ENCODE measurements at places on chromosomes 13 and 19.

DNA sequence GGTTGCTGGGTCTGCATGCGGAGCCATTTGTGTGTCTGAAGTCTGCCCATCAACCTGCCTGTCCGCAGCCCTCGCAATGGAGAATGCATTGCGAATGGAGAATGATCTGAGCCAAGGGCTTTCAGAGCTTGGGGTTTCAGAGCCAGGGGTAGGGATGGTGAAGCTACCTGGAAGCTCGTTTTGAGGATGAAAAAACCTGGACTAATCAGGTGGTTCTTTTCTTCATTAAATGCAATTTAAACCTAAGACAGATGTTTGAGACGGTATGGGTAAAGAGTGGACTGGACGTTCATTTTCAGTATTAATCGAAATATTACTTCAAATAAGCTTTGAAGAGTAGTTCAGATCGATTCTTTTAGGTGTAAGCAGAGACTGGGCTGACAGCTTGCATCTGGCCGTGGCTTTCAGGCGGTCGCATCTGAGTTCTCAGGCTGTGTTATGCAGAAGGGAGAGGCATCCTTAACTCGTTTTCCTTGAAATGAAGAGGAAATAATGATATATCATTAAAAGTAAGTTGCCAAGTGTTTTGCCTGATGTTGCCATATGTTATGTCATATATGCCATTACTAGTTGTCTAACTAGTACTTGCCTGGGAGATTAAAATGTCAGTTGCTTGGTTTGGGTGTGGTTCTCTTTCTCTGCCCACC is 801 bp downstream of the MCF2L start:
- no peak for DNase-seq

DNA sequence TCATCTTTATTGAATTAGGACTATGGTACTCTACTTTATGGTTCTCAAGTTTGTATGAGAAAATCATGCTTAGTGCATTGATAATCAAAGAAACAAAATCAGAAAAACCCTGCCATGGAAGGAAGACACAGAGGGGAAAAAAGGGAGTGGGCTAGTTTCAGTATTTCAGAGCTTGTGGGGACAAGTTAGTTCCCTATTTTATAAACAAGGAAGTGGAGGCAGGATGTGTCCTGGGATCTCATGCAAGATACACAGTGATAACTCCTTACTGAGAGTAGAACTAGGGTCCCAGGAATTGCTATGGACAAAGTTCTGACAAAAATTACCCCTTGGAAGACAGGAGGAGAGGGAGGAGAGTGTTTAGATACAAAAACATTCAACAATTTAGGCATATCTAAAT is 1277.3 kb downstream of the UQCRFS1 start:
- DNase-seq: no peak

DNA sequence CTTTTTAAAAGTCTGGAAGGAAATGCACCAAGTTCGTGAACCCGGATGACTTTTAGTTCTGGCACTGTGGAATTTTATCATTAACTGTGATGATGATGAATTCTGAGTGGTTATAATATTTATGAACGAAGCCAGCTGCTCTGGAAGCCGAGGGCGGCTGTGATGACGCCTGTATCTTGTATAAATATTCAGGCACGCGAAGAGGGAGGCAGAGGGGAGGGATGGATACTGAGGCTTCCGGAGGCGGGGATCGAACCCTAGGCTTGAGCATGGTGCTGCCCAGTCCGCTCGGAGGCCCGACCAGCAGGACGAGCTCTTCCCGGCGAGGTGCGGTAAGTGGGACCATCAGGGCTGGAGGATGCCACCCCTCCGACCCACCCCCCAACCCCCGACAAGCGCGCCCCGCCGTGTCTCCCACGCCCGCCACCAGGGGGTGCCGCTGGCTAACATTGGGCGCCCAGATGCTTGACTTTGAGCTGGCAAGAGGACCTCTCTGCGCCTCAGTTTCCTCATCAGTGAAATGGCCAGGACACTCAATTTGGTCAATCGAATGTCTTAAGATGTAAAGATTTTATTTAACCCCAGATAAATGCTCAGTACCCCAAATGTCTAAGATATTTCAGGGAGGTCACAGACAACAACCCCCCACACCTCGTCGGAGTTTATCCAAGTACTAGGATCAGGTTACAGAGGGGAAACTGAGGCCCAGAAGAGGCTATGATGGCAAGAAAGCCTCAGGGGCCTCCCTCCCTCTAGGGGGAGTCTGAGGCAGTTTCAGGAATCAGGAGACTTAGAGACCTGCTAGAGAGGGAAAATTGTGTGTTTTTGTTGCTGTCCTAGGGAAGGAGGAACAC is 4.5 kb upstream of the RAB3A start:
- DNase-seq: peak; percentile 63

- no peak for DNase-seq
Measured at GRCh38 chr19:11769995-11770394, 3.2 kb downstream of the ZNF441 start.

DNA sequence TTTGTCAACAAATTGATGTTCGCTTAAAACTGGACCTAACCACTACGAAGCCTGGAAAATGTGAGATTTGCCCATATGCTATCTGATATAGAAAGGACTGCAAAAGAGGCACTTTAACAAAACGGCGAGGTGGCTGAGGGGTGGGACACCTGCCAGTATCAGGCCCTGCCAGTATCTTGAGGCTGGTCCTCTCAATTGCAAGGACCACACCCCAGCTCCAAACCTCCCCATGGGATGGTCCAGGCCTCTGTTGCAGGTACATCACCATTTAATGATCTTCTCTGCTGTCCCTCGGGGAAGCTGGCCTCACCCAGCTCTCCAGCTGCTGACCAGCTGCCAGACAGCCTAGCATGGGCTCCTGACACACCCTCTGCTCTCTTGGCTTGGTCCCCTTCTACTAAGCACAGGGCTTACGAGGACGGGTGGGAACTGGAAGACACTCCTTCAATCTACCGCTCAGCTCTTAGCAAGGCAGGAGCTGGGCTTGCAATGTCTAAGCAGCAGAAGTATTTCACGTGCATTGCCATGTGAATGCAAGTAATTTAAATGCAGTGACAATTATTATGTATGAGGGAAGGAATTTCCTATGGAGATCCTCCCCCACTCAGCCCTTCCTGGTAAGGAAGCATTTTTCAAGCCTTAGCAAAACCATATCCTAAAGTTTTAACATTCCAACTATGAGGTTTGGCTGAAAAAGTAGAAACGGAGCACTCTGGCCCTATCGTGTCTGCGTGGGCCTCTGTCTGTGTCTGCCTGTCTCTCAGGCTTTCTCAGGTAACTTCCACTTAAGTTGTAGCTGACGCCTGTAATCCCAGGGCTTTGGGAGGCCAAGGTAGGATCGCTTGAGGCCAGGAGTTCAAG is 63.9 kb downstream of the LATS2 start:
- DNase-seq: no peak

DNA sequence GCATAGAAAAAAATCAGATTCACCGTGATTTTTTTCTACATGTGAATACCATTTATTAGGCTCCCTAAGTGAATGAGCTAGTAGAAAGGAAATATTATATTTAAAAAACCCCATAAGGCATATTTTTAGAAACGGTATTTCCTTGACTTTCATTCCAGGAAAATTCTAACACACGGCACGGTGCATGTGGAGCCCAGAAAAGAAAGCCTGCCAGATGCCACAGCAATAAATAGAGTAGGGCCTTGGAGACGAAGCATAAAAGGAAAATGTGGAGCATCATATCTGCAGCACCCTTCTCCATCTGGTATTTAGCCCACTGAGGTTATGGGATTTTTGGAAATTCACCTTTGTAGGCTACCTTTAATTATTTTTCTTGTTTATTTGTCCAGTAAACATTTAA is 314.4 kb downstream of the ENOX1 start:
- DNase-seq: no peak

GRCh38 chr13:101565317-101565716 is 112.8 kb downstream of the ITGBL1 start:
- no peak for DNase-seq

GRCh38 chr19:56683116-56683515 is 11.6 kb upstream of the ZNF835 start:
- no peak for DNase-seq

DNA sequence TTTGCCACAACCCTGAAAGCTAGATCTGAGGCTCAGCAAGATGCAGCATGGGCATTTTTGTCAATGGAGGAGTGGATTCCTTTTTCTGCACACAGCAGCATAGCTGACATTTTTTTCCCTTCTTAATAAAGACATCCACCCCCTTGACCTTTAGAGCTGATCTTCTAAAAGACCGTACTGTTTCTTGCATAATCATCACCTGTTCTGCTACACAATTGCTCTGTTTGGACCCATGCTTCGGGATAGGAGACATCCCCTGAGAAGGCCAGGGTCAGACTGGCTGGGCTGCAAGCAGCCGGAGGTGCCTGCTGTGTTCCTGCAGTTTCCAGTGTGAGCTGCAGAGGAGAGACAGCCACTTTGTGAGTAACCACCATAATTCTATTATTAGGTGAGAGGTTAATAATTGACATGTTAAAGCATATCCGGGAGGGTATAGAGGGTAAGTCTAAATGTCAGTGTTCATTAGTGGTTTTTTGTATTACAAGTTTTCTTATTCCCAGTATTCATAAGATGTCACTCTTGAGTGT is 108.5 kb upstream of the C1QTNF9B start:
- DNase-seq: no peak

- DNase-seq: peak; percentile 5
Measured at GRCh38 chr19:20078581-20079031, 806 bp downstream of the ZNF90 start.

DNA sequence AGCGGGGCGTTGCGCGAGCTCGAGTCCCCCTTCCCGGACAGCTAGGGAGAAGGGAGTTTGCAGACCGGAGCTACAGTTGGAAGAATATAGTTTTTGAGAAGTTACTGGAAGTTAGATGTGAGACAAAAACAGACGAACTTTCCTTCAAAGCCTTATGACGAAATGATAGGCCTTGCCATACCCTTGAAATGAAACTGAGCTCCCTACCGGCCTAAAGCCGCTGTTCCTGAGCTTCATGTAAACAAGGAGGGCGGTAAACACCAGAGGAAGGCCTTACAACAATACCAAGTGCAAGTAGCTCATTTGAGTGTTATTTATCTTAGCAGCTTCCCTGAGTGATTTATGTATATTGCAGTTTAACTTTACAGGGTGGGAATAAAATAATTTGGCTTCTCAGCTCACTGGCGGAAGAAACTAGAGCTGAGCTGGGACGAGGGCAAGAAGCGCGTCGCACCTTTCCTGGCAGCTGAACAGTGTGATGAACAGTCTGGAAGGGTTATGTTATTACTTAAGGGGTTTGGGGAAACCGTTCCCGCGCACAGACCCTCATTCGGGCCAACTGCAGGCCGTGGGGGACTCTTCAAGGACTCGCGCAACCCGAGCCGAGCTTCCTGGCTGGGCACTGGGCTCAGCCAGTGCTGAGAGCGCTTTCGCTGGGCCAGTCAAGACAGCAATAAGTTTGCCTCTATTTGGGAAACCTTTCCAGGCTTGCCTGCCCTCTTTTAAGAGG is 111.2 kb downstream of the KCNRG start:
- DNase-seq: no peak

DNA sequence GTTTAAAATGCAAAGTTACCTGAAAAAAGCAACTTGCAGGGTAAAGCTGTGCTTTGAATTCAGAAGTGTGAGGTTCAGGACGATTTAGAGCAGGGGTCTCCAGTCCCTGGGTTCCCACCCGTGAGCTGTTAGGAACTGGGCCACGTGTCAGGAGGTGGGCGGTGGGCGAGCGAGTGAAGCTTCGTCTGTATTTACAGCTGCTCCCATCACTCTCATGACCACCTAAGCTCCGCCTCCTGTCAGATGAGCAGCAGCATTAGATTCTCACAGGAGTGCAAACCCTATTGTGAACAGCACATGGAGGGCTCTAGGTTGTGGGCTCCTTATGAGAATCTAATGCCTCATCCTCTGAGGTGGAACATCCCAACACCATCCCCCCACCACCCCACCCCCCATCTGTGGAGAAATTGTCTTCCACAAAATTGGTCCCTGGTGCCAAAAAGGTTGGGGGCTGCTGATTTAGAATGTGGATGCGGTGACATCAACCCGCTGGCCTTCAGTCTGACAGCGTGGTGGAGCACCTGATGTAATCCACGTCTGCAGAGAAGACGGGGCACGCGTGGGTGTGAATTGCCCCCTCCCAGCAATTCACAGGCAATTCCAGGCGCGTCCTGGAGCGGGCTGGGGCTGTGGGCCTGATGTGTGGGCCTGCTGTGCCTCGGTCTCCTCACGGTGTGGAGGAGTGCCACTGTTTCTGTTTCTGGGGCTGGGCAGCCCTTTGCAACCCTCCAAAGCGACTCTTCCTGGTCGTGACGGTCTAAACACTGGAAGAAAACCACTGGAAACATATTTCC is 214.0 kb upstream of the SOX1 start:
- DNase-seq: no peak

GRCh38 chr13:110875241-110875640 is 39.6 kb downstream of the ANKRD10 start:
- no peak for DNase-seq

DNA sequence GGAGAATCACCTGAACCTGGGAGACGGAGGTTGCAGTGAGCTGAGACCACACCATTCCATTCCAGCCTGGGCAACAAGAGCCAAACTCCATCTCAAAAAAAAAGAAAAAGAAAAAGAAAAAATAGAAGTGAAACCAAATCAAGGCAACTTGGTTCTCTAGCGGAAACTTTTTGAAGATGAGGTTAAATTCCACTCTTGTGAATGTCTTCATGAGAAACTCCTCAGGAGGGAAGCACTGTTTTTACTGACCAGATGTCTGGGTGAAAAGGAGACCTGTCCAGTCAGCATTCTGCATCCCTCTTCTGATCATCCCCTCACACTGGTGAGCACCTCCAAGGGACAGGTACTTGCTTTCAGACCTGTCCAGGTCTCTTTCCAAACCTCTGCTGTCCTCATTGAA is 15.8 kb downstream of the BRD4 start:
- no peak for DNase-seq

DNA sequence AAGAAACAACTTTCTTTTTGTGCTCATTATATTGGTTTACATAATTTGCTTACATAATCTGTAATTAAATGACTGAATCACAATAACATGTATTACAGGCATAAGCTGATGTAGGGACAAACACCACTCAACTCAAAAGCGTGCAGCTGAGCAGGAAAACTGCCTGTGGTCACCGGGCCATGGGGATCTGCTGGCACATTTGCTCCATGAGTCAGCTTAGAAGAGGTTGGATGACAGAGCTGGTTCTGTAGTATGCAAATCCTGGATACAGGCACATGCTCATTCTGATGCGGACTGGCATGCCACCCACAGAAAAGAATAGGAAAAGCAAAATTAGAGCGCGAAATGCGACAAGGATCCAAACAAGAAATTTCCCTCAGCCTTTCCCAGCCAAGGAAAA is 128.6 kb downstream of the USP12 start:
- DNase-seq: no peak

DNA sequence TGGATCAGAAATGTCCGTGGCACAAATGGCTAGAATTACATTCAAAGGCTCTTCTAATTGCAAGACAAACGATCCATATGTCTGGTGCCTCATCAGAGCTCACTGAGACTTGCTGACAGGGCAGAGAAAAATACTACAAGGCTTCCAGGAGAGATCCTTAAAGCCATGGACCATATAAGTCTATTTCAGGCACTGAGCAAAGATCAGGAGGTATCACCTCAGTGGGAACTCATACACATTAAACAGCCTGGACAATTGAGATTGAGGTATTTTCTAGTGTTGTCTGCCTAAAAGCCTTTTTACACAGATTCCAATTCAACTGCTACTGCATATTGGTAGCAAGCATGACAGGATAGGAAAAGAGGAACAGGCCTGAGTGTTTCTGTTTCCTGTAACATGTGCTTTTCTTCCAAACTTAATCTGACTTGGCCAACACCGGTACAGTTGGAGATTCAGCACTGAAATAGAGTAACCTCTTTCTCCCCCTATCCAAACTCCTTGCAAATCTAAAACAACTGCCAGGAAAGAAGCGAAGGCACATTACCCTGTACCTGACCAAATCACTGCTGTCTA is 65.9 kb downstream of the SERP2 start:
- DNase-seq: no peak

Measured in stimulated activated CD4-positive, alpha-beta T cell treated with anti-CD3 and anti-CD28 coated beads, Interleukin-4, amount 100 ng/mL, for 1 hour (primary cell).